ENCODE measurements at places on chromosomes 5 and 9. TPM values are rescaled to one million over a fixed set of nuclear protein-coding genes. Genes with fewer than 3 reads are reported as not detected.

IGIP gene
- total RNA-seq: 13.8 TPM

DNA sequence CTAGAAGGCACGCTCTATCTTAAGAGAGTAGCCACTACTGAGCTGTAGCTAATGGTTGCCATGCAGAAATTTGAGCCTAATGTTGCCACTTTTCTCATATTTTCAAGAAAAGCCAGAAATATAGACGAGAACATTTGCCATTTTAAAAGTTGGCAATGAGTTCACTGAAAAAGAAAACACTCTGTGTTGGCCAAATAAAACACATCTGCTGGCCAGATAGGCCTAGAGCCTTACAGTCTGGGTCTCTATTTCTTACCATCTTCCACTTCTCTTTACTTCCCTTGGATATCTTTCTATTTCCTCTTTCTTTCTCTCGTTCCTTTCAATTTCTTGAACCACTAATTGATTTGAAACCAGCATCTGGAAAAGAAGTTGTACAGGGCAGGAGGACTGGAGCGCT, 36.6 kb upstream of the VCAN start:
- DNase-seq: no peak
- H3K27me3 ChIP-seq: no peaks in the 10 kb centered on the region
- H3K27ac ChIP-seq: no peak overlapping the region
- H3K36me3 ChIP-seq: no peaks in the 10 kb centered on the region
- no peaks in the 10 kb centered on the region for H3K4me1 ChIP-seq
- no peak overlapping the region for H3K4me3 ChIP-seq

DNA sequence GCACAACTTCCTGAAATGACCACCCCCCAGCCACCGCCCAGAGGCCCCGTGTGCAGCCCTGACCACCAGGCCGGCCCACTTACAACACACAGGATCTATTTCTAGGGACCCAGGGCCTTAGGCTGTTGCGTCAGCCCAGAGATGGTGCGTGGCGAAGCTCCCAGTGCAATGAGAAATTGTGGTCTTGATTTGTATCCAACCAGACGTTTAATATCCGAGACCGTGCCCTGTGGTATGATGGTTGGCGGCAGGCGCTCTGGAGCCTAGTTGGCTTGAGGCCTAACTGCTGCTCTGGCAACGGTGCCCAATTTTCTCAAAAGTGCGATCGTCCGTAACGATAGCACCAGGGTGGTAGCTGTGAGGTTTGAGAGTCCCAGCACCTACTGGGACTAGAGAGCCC, 32.6 kb upstream of the SLC6A19 start:
- no peak overlapping the region for H3K4me3 ChIP-seq
- no peaks in the 10 kb centered on the region for H3K36me3 ChIP-seq
- H3K4me1 ChIP-seq: no peaks in the 10 kb centered on the region
- no peaks in the 10 kb centered on the region for H3K27me3 ChIP-seq

GRCh38 chr5:5629607-5629978, 207.1 kb downstream of the ICE1 start:
- H3K27ac ChIP-seq: no peak overlapping the region
- no peaks in the 10 kb centered on the region for H3K4me1 ChIP-seq
- H3K4me3 ChIP-seq: no peak overlapping the region
- no peaks in the 10 kb centered on the region for H3K36me3 ChIP-seq

MLANA gene
- not detected for total RNA-seq

DNA sequence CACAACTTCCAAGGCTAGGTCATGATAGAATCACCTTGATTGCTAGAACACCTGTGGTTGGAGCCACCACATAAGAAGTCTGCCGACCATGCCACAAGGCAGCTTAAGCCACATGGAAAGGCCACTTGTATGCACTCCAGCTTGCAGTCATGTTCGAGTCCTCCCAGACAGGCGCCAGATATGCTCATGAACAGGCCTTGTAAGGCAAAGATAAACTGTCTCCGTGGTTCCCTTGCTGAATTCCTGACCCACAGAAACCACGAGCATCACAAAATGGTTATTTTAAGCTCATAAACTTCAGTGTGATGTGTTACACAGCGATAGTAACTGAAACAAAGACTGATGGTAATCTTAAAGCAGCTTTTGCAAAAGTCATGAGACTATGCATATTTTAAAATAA, 188.4 kb upstream of the DAPK1 start:
- no peak overlapping the region for H3K4me3 ChIP-seq
- H3K27ac ChIP-seq: no peak overlapping the region
- no peak for DNase-seq

DNA sequence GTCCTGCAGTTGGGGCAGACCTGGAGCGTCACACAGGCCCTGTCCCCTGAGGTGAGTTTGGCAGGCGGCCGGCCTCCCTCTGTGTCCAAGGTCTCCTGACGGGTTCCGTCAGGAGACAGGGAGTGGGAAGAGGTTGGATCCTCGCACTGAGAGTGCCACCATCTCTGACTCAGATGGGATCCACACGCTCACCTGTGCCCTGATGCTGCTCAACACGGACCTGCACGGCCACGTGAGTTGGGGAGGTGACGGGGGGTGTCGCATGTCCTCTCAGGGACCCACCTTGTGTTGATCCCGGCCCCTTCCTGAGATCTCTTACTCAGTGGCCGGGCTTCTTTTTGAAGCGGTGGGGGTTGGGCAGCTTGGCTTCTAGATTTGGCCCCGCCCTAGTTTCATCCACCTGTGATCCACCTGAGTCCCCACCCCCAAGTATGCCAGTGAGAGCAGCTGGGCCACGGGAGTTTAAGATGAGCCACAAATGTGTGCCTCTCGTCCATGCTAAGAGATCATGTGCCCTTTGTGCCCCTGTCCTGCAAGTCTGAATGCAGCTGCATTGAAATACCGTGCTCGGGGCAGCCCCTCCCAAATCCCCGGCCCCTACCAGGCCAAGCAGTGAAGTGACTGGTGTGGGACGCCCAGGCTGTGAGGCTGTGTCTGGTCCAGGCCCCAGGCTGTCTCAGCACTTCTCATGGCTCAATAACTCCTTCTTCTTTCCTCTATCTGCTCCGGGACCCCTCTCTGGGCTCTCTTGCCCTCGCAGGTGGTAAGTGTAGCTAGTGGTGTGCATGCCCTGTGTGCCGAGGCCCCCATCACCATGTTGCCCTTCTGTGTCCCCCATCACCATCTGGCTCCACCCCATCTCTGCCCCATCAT, 27.2 kb downstream of the PSD2 start:
- no peaks in the 10 kb centered on the region for H3K27me3 ChIP-seq
- H3K4me3 ChIP-seq: no peak overlapping the region

GRCh38 chr5:123283031-123283430, 140.2 kb downstream of the CEP120 start:
- H3K4me3 ChIP-seq: no peak overlapping the region
- no peaks in the 10 kb centered on the region for H3K36me3 ChIP-seq
- H3K4me1 ChIP-seq: no peaks in the 10 kb centered on the region
- H3K27me3 ChIP-seq: no peaks in the 10 kb centered on the region

- DNase-seq: no peak
- H3K4me1 ChIP-seq: no peaks in the 10 kb centered on the region
- H3K27ac ChIP-seq: no peak overlapping the region
- no peaks in the 10 kb centered on the region for H3K27me3 ChIP-seq
- no peak overlapping the region for H3K4me3 ChIP-seq
- H3K36me3 ChIP-seq: no peaks in the 10 kb centered on the region
Observed at GRCh38 chr5:102835717-102836116, 80.6 kb downstream of the PAM start.

- no peak for DNase-seq
- no peaks in the 10 kb centered on the region for H3K27me3 ChIP-seq
Observed at GRCh38 chr5:154542581-154542980, 64.6 kb upstream of the HAND1 start.

MYMK gene
- total RNA-seq: not detected

- no peak overlapping the region for H3K27ac ChIP-seq
- H3K27me3 ChIP-seq: no peaks in the 10 kb centered on the region
Observed at GRCh38 chr9:426264-426663, 211.6 kb downstream of the DOCK8 start.

DNA sequence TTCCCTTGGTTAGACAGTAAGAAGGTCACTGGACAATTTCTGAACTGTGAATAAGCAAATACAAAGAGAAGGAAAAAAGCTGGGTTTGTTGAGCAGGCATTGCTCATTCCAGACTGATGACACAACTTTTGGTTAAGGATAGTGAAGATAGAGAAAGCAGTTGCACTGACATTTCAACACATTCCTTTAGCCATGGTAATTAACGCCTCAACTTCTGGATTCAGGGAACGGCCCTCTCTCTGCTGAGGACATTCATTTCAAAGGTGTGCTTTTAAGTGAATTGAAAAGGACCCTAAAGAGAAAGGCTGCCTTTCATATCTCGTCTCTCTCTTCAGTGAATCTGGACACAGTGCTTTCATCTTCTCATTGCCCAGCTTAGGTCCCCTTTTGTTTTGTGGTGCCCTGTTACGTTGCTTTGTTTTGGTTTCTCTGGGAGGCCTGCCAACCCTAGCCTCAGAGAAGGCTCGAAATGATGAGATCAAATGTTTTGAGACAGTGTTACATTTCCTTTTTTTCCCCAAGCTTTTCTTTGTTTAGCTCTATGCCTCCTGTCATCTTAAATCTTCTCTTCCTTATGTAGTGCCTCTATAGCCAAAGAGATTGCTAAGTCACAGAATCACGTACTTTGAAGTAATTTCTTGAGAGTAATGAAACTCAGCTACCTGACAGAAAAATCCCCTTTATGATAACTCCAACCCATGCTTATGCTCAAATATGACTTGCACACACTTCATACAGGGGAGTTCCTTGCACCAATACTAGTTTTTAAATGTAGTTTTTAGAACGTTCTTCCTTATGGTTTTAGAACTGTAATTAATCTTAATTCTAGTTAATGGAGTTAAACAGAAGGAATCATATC, 94.4 kb upstream of the IFNE start:
- no peak for DNase-seq
- H3K36me3 ChIP-seq: no peaks in the 10 kb centered on the region
- H3K4me1 ChIP-seq: no peaks in the 10 kb centered on the region
- no peak overlapping the region for H3K4me3 ChIP-seq

- H3K36me3 ChIP-seq: no peaks in the 10 kb centered on the region
- no peaks in the 10 kb centered on the region for H3K4me1 ChIP-seq
- H3K4me3 ChIP-seq: no peak overlapping the region
- no peaks in the 10 kb centered on the region for H3K27me3 ChIP-seq
Observed at GRCh38 chr5:109645707-109646192, 44.0 kb upstream of the MAN2A1 start.

DNA sequence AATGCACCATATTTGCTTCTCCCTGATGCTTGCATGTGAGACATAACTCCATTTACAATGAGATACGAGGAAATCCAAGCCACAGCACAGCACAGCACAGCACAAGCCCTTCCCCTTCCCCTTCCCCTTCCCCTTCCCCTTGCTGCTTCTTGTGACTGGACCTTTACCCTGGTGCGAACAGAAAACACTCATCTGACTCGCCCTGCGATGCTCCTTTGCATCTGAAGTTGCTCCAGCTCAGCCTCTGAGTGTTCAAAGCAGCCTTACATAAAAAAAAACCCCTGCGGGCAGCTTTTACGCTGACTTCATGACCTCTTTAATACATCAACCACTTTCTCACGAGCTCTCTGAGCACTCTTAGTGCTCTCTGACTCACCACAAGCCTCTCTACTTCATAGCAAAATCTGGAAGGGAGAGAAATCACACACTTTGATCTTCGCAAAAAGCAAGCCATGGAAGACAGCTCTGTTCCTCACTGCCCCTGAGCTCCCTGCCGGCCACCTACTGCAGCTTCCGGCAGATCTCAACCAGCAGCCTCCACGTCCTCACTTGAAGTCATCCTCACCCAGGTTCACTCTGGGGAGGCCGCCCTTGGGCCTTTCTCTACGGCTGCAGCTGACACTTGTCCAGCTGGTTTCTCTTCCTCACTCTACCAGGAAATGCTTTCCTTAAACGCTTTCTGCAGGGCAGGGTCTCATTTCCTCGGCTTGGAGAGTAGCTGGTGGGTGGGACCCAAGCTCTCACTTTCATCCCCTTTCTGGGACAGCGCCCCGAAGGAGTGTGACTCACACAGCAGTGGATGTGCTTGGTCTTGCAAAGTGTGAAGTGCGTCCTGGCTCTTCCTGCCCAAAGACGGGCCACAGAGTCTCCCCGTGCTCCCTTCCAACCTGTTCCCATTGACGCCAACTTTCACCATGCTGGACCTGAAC, 5.3 kb downstream of the SLC34A1 start:
- peak overlapping the region; percentile 58 for H3K27ac ChIP-seq
- no peak overlapping the region for H3K4me3 ChIP-seq
- H3K36me3 ChIP-seq: no peaks in the 10 kb centered on the region
- no peaks in the 10 kb centered on the region for H3K27me3 ChIP-seq

- H3K27ac ChIP-seq: peak overlapping the region; percentile 84
- H3K4me1 ChIP-seq: peaks cover 4% of the 10 kb centered on the region
- no peak overlapping the region for H3K4me3 ChIP-seq
- H3K27me3 ChIP-seq: no peaks in the 10 kb centered on the region
- no peaks in the 10 kb centered on the region for H3K36me3 ChIP-seq
- no peak for DNase-seq
Observed at GRCh38 chr5:141511771-141512325, 23.0 kb downstream of the PCDHGC5 start.

- no peaks in the 10 kb centered on the region for H3K27me3 ChIP-seq
- no peak for DNase-seq
- H3K4me1 ChIP-seq: no peaks in the 10 kb centered on the region
Observed at GRCh38 chr5:112784726-112785125, 47.0 kb downstream of the APC start.

GRCh38 chr5:61910771-61911170, 395.2 kb upstream of the KIF2A start:
- H3K36me3 ChIP-seq: no peaks in the 10 kb centered on the region
- no peak for DNase-seq
- no peaks in the 10 kb centered on the region for H3K4me1 ChIP-seq

DNA sequence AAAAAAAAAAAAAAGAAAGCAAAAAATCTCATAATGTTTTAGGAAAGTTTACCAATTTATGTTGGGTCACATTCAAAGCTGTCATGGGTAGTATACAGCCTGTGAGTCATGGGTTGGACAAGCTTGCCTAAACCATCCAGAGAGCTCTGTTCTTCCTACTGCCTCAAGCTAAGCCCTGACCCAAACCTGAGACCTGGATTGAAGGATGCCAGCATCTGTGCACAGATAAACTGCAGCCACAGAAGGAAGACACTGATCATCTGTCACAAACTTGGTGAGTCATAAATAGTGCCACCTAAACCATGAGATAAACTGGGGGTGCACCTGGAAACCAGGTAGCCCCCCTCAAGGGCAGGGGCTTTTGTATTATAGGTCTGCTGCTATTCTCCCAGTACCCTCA, 31.0 kb downstream of the CSF2 start:
- no peak overlapping the region for H3K4me3 ChIP-seq
- no peaks in the 10 kb centered on the region for H3K36me3 ChIP-seq
- no peak for DNase-seq
- H3K27me3 ChIP-seq: no peaks in the 10 kb centered on the region
- H3K4me1 ChIP-seq: no peaks in the 10 kb centered on the region

Measured in prostate gland (tissue), 2 donors.